DMS79 treated with DMSO at 0.1 percent for 48 hours (cell line): ENCODE measurements at places on chromosomes 7 and 10.

GRCh38 chr10:99119258-99119748, 116.3 kb downstream of the HPSE2 start:
- no peak for DNase-seq

DNA sequence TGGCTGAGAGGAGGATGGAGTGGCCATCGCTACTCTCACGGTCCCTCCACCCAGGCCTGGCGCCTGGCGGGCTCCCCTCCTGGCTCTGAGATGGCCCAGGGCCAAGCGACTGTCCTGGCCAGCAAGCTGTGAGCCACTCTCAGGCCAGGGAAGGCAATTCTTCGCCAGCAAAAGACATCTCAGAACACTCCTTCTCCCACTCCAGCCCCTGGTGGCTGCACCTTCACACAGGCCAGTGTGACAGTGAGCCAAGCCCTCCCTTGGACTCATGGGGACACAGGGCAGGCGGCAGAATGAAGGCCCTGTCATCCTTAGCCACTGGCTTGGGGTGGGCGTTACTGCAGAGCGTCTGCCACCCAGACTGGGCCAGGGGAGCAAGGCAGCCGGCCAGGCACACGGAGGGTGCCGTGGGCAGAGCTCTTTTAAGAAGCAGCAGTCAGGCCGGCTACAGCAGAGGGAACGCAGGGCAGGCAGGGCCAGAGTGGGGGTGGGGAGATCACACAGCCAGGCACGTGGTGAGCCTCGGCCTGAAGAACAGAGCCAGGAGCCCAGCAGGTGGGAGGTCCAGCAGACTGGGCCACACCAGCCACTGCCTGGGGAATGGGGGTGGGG, 14.4 kb downstream of the STK32C start:
- DNase-seq: peak; percentile 22

DNA sequence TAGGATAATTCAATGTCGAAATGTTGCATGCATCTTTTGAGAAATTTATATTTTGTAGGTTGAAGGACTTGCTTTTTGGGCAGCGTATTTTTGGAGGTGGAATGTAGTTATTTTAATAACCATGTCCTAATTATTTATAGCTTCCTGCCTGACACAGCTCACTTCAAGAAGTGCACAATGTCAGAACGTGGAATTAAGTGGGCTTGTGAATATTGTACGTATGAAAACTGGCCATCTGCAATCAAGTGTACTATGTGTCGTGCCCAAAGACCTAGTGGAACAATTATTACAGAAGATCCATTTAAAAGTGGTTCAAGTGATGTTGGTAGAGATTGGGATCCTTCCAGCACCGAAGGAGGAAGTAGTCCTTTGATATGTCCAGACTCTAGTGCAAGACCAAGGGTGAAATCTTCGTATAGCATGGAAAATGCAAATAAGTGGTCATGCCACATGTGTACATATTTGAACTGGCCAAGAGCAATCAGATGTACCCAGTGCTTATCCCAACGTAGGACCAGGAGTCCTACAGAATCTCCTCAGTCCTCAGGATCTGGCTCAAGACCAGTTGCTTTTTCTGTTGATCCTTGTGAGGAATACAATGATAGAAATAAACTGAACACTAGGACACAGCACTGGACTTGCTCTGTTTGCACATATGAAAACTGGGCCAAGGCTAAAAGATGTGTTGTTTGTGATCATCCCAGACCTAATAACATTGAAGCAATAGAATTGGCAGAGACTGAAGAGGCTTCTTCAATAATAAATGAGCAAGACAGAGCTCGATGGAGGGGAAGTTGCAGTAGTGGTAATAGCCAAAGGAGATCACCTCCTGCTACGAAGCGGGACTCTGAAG, 620 bp downstream of the ZRANB1 start:
- no peak for DNase-seq

DNA sequence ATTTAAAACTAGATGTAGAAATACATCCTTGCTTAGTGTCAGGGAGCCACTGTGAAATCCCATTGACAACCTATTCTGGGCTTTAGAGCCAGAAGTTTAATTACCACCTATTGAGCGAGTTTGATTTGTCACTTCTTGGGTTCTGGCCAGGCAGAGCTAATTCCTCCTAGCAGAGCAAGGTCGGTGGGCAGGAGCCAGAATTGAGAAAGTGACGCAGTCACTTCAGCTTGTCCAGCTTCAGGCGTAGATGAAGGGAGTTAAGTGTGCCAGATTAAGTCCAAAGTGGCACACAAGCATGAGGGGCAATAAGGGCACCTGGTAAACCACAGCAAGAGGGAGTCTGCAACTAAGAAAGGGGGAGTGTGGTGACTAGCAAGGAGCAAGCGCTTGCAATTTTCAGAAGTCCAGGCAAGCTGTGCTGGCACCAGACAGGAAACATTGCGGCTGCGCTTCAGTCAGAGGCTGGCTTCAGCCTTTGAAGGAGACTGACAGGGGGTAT, 119.4 kb downstream of the ST7 start:
- peak; percentile 99 for DNase-seq

DNA sequence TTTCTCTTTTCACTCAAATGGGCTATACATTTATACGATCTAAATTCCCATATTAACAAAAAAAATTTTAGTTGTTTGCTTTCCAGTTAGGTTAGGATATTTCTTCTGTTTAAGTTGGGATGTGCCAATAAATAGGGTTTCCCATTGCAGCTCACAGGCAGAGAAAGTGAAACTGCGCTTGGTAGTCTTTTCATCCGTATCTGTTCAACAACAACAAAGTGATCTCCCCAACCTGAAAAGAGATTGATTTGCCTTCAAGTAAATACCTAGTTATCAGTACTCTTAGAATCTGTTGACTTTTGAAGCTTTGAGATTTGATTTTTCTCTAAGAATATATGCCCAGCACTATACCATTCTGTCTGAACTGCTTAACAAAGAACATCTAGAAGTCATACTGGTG, 143.4 kb downstream of the DYNC1I1 start:
- no peak for DNase-seq

DNA sequence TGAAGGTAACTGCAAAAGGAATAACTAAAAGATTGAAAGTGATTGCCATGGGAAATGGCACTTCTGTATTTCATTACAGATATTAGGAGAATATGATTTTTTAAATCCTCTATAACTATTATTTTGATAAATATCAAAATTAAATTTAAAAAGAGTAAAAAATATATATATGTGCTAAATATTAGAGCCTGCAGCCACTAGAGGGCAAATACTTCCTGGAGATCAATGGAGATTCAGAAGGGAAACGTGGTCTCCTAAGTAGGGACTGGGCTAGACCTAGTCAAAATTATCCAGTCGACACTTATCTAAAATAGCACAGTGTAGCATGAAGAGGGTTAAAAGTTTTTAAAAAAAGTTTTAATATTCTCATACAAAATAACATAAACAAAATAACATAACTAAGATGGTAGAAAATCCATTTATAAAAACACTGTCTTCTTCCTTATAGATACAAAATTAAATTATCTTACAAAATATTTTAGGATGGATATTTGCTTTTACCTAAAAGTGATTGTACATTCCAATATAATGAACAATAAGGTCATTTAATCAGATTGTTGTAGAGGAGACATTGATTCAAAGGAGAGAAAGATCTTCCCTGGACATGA, 434.3 kb downstream of the MDFIC start:
- DNase-seq: no peak

DNA sequence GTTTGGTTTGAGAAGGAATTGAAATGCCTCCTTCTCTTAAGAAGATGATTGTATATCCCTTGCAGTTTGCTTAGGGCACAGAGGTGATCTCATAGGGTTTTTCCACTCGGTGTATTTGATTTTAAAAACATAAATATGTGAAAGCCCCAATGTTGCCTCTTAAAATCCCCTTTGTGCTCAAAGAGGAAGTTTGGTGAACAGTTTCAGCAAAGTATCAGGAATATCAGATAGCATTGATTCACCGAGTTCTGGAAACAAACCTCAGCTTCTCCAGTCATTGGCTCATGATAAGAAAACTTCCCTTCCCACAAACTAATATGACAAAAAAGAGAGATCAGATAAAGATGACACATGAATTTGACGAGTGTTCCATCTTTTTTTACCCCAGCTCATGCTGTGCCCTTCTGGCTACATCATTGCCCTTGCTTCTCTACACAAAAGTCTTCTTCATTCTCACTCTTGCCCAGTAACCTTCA, 20.1 kb upstream of the SMNDC1 start:
- no peak for DNase-seq
